GM04504 (cell line): ENCODE measurements at places on chromosomes 2 and 18.
A peak's percentile ranks its signal among the peaks of the same experiment; 100 is the strongest.

GRCh38 chr2:12109363-12110017 lies 363.1 kb downstream of the LPIN1 start:
- no peak for DNase-seq

GRCh38 chr2:150169237-150169629 lies 318.2 kb downstream of the RND3 start:
- DNase-seq, result peak; percentile 24

- no peak for DNase-seq
Measured at GRCh38 chr2:154638783-154639182, 59.7 kb upstream of the KCNJ3 start.

GRCh38 chr18:27404855-27405254 lies 219.7 kb upstream of the CHST9 start:
- DNase-seq, result no peak

DNA sequence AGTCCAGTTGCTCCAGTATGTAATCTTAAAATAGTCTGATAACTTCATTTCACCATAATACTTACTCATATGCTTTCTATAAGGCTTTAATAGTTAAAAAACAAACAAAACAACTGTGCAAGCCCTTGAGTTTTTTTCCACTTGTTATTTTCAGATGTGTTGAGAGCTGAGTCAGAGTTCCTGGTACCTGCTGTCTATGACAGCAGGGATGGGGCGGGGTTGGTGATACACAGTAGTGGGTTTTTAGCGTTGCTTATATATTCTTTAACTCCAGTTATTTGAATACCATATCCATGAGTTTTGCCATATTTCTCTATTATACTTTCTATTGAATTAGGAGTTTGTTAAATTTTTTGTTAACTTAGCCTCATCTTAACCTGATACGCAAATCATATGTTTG lies 5.0 kb downstream of the NAPG start:
- DNase-seq, result no peak

DNA sequence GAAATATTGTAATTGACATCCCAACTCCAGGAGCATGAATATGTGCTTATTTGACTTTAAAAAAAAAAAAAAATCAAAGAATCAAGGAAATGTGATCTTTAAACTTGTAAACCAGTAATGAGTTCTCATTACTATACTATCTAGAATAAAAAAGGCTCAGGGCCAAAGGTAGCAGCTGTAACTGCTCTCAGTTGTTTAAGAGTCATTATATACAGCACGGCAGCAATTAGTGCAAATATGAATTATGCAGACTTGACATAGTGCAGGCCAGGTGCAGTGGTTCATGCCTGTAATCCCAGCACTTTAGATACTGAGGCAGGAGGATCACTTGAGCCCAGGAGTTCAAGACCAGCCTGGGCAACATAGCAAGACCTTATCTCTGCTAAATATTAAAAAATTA lies 125.7 kb upstream of the TTC39C start:
- no peak for DNase-seq

DNA sequence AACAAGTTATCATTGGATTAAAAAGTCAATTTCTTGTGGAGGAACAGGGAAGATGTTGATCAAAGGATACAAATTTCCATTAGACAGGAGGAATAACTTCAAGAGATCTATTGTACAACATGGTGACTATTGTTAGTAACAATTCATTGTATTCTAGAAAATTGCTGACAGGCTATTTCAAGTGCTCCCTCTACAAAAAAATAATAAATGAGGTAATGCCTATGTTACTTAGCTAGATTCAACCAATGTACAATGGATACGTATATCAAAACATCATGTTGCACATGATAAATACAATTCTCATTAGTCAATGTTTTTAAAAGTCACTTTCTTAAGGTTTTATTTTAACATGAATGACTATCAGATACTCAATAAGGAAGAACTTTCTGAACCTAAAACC lies 33.5 kb downstream of the TFCP2L1 start:
- DNase-seq, result no peak

DNA sequence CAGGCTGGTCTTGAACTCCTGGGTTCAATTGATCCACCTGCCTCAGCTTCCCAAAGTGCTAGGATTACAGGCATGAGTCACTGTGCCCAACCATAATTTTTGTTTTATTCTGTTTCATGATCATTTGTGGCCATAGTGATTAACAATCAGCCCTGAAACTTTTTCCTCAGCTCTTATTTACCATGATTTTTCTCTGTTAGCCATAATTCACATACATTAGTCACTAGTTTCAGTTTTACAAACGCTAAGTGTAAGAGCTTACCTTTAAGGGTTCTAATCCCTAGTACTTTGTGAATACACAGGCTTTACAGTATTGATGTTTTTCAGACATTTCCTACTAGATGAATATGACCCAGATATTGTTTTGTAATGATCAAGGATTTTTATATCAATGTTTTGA lies 216.1 kb downstream of the DPP4 start:
- no peak for DNase-seq
